Skeletal muscle cell (primary cell): ENCODE measurements at places on chromosomes 16 and 17.

DNA sequence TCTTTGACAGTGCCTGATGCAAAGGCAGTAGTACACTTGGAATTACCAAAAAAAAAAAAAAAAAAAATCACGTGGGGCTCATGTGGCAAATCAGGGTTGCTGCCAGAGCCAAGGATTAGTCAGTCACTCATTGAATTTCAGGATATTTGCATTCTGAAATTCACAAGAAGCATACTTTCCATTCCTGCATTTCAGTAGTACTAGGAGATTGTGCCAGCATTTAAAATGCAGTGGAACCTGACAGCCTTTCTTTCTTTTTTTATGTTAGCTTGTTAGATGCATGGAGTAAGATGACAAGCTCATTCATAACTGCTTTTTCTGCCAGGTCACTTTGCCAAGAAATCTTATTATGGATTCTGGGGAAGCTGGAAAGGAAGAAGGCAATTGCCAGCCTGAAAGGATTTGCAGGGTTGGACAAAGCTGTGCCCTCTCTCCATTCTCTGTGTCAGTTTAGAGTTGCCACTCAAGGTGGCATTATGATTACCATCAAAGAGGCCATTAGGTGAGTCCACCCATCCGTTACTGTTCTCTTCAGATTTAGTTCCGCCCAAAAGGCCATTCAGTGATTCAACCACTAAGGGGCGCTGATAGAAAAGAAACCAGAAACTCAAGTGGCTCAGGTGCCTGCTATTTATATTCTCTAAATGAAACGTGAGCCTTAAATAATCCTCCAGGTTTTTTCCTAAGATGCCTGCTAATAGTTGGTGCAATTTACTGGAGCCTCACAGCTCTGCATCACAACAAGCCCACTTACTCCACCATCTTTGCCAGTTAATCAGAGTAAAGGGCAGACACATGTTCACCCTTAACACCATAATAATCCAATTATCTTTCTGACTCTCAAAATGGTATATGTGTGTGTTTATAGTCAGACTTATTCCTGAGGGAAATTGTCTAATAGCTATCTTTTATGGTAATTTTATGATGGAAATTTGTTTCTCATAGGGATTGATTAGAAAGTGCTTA is 59.0 kb downstream of the TANGO6 start:
- DNase-seq: no peak

GRCh38 chr17:2797637-2798036 is 1.4 kb downstream of the RAP1GAP2 start:
- DNase-seq: no peak

DNA sequence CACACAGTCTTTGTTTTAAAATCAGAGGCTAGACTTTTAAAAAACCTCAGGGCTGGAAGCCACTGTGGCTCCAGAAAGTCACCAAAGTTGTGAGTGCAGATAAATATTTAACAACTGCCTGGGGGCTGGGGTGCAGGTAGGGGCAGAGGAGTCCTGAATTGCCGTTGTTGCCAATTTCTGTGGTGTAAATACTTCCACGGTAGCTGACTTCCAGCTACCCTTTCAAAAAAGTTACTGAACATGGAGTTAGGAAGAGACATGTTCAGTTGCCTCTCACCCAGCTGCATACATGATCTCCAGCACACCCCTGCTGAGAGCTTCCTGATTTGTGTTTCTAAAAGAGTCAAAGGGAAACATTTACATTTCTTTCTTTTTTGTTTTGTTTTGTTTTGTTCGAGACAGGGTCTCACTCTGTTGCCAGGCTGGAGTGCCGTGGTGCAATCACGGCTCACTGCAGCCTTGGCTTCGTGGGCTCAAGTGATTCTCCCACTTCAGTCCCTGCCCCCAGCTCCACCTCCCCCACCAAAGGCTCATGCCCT is 58.7 kb downstream of the PLXDC1 start:
- no peak for DNase-seq

DNA sequence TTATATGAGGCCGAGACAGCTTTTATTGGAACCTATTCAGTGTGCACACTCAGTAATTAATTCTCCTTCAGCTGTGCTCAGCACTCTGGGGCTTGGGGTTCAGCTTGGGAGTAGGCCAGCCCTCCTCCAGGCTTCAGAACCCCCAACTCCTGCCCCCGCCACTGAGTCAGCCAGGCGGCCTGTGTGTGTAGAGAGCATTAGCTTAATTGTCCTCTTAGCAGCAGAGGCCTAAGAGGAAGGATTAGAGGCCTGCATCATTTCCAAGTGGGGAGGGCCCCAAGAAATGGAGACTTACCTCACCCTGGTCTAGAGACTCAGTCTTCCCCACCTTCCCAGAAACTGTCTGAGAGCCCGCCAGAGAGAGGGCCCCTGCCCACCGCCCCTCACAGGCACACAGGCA is 772 bp downstream of the PRSS53 start:
- DNase-seq: no peak

DNA sequence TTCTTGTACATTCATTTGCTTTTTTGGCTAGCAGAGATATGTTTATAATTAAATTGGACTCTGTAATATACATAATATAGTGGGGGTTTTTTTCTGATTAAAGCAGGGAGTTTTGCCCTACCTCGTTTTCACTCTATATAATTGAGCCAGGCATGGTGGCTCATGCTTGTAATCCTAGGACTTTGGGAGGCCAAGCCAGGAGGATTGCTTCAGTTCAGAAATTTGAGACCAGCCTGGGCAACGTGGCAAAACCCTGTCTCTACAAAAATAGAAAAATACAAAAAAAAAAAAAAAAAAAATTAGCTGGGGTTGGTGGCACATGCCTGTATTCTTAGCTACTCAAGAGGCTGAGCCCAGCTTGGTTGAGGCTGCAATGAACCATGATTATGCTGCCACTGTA is 42.2 kb downstream of the PAFAH1B1 start:
- no peak for DNase-seq

DNA sequence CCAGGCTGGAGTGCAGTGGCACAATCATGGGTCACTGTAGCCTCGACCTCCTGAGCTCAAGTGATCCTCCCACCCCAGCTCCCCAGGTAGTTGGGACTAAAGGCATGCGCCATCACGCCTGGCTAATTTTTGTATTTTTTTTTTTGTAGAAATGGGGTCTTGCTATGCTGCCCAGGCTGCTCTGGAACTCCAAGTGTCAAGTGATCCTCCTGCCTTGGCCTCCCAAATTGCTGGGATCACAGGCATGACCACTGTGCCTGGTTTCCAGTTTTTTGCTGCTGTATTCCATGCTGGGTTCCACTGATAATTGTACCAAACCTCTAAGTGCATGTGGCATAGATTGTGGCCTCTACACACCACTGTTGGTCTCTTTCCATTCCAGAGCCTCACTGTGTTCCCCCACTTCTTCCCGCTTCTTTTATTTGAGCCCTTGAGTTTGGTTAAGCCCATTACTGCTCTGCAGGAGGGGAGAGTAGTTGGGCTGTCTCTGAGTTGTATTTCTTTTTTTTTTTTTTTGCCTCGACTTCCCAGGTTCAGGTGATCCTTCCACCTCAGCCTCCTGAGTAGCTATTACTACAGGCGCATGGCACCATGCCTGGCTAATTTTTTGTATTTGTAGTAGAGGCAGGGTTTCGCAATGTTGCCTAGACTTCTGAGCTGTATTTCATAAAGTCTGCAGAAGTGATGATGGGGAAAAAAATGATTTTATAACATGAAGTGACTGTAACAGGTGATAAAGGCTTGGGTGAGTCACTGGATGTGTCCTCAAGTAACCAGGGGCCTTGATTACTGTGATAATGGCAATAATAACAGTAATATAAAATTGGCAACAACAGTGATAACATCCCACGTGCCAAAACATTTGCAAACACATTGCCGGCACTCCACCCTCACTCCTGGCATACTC is 30.0 kb downstream of the EEF2K start:
- no peak for DNase-seq

DNA sequence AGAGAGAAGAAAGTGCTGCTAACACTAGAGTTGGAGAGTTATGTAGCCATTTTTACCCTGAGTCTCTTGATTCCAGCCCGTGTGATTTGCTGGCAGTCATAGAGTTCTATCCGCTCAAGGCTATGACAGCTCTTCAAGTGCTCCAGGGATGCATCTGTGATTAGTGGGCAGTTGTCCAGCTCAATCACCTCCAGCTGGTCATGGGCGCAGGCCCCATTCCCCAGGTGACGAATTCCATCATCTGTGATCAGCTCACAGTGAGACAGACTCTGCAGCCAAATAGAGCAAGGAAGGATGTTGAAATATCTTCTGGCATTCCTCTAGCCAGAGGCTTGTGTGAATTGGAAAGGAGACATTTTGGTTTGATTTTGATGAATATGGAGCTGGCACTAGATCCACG is 38.4 kb upstream of the STAC2 start:
- DNase-seq: no peak

DNA sequence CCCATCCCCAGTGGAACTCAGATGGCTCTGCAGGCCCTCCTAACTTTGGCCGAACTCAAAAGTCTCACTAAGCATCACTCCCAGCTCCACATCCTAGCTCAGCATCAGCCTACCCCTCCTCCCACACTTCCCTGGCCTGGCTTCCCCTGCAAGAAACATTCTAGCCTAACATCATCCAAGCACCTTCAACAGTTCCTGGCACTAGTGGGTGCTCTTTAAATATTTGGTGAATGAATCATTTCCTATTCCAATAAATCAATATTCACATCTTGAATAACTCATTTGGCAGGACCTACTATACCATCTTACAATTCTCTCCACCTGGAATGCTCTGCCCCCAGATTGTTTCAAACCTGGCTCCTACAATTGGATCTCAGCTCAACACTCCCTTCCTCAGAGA is 11.0 kb upstream of the BBS2 start:
- DNase-seq: no peak

DNA sequence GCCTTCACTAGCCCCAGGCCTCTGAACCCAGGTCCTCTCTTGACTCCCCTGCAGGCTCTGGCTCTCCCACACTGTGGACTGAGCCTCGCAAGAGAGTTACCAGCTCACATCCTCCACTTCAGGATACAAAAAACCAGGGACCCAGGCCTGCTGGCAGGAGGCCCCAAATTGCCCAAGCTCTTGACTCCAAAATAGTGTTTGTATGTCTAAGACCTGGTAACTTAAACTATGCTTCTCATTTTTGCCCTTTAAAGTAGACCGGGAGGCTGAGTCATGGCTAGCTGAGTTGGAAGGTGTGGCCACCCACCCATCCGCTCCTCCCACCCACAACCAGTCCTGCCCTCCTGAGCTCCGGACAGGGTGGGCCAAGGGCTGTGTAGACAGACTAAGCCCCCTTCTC is 250.0 kb downstream of the SOX9 start:
- DNase-seq: no peak

GRCh38 chr16:80974649-80975376 is 31.9 kb downstream of the CMC2 start:
- no peak for DNase-seq

GRCh38 chr17:36920032-36921005 is 17.0 kb upstream of the LHX1 start:
- DNase-seq: no peak

GRCh38 chr16:82848013-82848412 is 221.2 kb downstream of the CDH13 start:
- no peak for DNase-seq

- no peak for DNase-seq
These were observed 150.3 kb upstream of the AXIN2 start for GRCh38 chr17:65711671-65712276.

GRCh38 chr16:12356632-12357340 is 380.3 kb downstream of the SNX29 start:
- no peak for DNase-seq

DNA sequence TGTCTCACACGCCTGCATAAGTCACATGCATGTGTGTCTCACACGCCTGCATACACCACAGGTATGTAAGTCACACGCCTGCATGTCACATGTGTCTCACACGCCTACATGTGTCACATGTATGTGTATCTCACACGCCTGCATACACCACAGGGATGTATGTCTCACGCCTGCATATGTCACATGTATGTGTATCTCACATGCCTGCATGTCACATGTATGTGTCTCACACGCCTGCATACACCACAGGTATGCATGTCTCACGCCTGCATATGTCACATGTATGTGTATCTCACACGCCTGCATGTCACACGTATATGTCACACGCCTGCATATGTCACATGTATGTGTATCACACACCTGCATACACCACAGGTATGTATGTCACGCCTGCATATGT is 13.8 kb upstream of the CDH15 start:
- DNase-seq: no peak

DNA sequence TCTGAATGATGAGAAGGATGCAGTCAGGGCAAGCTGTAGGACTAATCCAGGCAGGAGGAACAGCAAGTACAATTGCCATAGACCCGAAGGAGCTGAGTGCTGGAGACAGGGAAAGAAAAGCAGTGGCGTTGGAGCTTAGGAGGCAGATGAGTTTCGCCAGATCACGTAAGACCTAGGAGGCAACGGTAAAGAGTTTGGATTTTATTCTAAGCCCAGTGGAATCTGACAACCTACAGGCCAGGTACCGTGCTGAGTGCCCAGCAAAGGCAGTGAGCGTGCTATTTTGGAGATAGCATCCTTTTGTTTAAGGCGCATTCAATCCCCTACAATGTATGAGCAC is 1.2 kb downstream of the USP43 start:
- DNase-seq: no peak

- no peak for DNase-seq
These were observed 13.5 kb upstream of the CIBAR2 start for GRCh38 chr16:85125570-85126393.

DNA sequence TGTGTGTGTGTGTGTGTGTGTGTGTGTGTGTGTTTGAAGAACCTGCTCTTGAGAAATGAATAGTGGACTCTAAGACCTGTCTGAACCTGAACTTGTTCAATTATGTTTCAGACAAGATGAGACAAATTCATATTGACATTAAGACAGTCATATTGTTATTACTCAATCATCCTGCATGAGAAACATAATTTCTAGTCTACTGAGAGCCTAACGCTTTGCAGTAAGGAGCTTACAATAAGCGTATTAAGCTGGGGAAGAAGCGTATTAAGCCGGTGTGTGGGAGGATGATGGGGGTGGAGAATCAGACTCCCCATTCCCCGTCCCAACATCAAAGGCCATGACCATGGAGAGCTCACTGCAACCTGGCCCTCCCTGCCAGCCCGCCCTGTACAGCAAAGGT is 22.4 kb upstream of the MNT start:
- DNase-seq: no peak

DNA sequence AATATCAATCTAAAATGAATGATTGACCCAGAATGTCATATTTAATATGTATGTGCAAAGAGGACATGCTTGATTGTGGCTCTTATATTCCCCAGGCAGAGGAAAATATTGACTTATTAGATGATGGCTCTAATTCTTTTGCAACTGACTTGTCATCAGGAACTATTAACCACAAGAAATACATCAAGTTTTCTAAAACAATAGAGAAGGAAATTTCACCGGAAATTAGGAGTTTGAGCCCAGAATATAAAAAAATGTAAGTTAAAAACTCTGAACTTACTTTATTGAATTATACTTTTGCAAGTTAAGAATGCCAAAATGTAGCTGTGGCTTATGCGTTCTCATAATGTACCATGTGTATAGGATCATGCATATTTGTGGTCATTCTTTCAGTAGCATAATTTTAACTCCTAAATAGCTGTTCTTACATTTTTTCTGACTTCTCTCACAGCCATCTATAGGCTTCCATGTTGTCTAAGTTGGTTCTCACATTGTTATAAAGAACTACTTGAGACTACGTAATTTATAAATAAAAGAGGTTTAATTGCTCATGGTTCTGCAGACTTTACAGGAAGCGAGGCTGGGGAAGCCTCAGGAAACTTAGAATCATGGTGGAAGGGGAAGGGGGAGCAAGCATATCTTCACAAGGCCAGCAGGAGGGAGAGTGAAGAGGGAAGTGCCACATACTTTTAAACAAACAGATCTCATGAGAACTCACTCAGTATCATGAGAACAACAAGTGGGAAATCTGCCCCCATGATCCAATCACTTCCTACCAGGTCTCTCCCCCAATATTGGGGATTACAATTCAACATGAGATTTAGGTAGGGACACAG is 11.6 kb downstream of the EFCAB13 start:
- no peak for DNase-seq
